ENCODE measurements at places on chromosomes 3 and 15.

DNA sequence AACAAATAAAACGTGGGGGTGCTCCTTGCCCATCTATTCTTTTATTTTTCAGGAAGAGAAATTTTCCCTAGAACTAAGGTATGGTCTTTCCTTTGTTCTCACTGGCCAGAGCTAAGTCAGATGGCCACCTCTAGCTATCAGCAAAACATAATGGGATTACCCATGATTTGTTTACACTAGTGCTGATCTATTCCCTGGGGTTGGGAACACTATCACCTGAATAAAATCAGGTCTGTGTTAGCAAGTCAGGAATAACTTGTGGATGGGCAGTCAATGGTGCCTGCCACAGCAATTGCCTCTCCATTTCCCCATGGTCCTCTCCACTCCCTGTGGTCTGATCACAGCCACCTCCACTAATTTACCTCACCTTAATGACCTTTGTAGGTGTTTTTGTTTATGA lies 181.7 kb upstream of the CADPS start:
- no peak for DNase-seq

DNA sequence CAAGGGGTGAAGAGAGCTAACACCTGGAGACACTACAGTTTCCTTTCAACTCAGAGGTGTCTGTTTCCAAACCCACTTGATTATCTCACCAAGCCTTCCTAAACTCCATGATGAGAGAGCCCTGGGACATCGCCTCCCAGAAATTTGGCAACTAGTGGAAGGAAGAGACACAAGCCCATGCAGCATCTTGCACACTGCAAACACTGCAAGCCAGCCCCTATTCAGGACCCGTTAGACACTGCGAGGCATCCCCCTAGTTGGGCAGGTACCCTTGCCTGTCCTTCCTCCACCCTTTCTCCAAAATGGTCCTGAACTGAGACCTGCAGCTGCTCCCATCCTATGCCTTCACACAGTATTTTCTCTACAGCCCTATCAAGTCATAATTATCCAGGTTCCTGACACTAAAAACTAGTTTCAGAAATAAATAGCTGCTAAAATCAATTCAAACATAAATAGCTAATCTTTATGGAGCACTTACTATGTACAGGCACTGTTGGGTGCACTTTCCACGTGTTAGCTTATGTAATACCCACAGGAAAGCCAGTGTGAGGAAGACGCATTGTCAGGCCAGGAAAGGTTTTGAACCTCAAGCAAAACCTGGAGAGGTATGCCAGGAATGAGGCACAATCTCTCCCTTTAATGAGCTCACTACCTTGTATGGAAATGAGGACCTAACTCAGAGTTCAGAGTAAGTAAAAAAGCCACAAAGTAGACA lies 2.8 kb downstream of the MAGI1 start:
- no peak for DNase-seq

GRCh38 chr3:101235048-101235447 lies 85.3 kb downstream of the IMPG2 start:
- DNase-seq = no peak

DNA sequence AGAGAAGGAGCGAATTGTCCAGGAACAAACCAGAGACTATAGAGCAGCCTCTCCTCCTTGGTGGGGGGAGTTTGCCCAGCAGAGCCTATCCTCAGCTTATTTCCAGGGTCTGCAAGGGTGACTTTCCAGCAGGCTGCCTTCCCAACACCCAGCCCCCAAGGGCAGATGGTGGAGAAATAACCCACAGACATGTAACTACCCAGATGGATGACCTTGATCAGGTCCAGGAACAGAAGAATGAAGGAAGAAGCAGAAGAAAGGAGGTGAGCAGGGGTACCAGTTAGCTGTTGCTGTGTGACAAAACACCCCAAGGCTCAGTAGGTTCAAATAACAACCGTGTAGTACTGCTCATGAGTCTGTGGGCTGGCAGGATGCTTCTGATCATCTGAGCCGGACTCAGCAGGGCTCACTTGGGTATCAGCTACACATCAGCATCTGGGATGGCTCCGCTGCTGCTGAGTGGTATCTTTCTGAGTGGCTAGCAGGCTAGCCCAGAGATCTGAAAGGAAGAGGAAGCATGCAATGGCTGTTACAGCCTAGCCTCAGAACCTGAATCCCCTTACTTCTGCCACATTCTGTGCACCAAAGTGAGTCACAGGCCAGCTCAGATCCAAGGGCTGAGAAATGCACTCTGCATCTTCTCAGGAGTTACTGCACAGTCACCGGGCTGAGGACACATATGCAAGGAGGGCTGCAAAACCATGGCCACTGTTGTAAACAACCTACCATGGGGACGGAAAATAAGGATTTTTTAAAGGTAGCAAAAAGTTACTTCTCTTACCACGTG lies 22.2 kb upstream of the TXNRD3 start:
- DNase-seq = peak; percentile 83

DNA sequence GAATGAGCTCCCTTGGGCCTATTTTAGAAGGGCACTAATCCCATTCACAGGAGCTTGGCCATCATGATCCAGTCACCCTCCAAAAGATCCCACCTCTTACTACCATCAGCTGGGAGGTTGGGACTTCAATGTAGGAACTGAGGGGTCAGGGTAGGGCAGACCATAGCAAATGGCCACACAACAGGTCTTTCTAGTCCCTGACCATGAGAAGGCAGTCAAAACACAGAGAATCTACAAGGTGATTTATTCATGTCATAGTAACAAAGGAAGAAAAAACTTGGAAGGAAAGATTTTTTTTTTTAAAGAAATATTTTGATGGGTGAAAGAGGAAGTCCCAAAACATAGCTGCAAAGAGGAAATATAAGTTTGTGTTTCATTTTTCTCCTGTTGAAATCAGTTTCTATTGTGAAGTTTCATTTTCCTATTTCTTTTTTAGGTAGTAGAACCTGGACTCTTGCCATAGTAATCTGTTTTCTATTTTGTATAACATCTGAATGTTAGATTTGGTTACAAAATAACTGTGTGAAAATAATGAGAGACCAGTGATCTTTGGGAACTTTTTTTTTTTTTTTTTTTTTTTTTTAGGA lies 23.5 kb upstream of the TNFSF10 start:
- no peak for DNase-seq

- no peak for DNase-seq
Measured at GRCh38 chr15:38576837-38577236, 12.2 kb upstream of the RASGRP1 start.

GRCh38 chr3:23459889-23460546 lies 256.9 kb downstream of the UBE2E2 start:
- no peak for DNase-seq

DNA sequence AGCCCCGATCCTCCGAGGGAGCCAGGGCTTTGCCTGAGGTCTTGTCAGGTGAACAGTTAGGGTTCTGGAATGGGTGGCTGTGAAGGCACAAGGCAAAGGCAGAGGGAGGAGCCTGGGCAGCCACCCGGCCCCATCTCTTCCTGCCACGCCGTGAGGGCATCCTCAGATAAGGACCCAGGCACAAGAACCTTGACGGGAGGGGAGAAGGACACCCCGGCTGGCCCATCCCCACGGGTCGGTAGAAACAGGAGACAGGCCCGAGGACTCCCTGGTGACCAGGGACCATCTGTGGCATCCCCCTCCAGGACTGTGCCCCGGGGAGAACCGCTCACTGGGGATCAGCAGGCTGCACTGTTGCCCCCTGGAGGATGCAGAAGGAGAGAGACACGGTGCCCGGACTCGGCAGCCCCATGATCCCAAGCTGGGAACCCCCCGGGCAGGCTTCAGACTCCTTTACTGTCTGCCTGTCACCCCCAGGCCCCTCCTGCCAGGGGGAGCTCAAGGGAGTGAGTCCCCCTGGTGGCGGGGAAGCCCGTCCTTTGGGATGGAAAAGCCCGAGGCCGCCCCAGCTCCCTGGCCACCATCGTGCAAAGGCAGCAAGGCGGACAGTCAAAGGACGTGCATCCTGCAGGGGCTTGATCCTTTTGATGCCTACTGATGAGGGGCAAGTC lies 12.3 kb upstream of the PCSK6 start:
- DNase-seq = peak; percentile 86

GRCh38 chr15:59060348-59060747 lies 44.6 kb upstream of the CCNB2 start:
- DNase-seq = no peak

GRCh38 chr15:43529587-43530345 lies 12.4 kb downstream of the MAP1A start:
- DNase-seq = no peak

DNA sequence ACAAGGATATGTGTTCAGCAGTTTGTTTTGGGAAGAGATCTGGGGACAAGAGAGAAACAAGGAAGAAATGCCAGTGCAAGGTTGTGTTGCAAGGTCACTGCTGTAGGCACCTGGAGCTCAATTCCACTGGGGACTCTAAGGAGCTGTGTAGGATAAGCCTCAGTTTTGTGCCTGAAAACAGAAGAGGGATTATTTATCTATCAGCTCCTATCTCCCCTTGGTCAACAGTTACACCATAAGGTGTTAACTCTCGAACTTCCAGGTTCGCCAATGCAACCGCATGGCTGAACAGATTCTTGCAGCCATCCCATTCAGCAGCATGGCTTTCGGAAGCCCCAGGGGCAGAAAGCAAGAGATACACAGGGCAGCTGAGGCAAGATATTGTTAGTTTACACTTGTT lies 41.6 kb upstream of the CNOT10 start:
- DNase-seq = peak; percentile 64

DNA sequence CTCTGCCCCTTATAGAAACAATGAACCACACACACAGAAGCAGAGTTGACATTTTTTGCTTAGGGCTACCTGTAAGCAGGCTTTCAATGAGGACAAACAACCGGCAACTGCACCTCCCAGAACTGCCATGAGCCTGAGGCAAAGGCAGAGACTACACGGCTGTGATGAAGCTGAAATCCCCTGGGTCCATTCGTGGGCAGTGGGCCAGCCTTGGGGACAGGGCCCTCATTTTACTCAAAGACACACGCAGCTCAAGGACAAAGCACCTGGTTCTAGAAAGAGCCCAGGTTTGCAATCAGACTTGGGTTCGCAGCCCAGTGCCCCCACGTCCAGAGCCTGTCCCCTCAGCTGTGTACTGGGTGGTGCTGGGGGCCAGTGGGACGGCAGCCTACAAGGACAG lies 17.9 kb downstream of the FAM174B start:
- no peak for DNase-seq

DNA sequence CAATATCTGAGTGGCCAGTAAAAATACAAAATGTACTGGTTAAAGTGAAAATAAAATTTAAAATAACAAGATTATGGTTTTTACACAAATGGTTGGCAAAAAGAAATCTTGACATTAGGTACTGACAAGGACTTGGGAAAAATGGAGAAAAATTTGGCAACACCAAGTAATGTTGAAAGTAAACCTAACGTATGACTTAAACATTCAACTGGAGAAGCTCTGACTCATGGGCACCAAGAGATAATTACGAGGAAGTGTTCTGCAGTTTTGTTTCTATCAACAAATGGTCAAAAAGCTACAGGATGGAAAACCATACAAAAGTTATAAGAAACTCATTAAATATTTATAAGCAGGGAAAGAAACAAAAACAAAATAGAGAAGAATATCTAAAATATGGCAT lies 177.7 kb downstream of the ZNF385D start:
- no peak for DNase-seq

- DNase-seq = no peak
Measured at GRCh38 chr3:55147856-55148720, 220.2 kb upstream of the LRTM1 start.

DNA sequence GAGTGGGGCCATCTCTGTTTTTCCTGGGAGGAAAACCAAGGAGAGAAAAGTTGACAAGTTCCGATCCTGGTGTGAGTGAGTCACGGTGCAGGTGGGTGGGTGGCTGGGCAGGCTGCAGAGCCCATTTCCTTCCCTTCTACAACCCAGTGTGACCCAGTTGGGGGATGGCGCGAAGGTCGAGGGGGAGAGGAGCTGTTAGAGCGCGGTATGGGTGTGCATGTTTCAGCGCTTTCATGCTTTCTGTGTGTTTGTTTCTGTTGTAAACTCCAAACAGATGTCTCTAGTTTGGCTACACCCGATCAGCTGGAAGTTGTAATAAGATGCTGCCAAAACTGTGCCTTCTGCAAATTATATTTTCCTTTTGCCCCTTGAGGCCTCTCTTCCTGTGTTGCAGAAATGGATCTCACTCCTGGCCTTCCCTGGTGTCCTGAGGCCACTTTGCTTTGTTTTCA lies 3.8 kb downstream of the FAM43A start:
- no peak for DNase-seq

DNA sequence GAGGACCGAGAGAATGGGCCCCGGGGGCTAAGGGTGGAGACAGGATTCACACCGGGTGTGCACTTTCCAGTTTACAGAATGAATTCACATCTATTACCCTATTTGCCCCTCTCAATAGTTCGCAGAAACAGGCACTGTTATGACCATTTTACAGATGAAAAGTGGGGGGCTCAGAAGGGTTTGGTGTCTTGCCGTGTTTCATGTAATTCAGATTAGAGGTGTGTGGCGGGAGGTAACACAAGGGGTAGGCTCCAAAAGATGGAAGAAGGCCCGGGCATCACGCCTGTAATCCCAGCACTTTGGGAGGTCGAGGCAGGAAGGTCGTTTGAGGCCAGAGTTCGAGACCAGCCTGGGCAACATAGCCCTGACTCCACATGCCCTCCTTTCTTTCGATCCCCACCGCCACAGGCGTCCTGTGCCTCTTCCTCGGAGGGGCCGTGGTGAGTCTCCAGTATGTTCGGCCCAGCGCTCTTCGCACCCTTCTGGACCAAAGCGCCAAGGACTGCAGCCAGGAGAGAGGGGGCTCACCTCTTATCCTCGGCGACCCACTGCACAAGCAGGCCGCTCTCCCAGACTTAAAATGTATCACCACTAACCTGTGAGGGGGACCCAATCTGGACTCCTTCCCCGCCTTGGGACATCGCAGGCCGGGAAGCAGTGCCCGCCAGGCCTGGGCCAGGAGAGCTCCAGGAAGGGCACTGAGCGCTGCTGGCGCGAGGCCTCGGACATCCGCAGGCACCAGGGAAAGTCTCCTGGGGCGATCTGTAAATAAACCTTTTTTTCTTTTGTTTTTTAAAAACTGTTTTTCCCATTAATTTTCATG lies 3.4 kb downstream of the DUOXA2 start:
- no peak for DNase-seq

- DNase-seq = no peak
Measured at GRCh38 chr3:190326361-190326760, 4.1 kb upstream of the CLDN1 start.

DNA sequence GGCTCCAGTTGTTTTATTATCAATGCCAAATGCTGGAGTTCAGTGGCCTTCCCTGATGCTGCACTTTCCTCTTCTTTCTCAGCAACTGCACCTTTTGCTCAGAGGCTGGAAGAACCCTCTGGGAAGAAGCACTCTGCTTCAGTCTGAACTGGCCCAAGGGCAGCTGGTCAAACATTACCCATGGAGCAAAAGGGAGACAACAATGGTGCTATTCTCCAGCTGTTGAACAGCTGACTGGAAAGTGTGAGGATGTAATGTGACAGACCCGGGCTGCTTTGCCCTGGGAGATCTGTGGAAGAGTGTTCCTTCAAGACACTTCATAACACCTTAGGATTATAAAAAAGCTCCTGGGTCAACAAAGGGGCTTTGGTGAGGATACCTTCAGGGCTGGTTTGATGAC lies 84.9 kb downstream of the EPHB1 start:
- DNase-seq = no peak

All from esophagus muscularis mucosa (tissue), 4 donors.